ENCODE measurements at places on chromosomes 6 and 20.

DNA sequence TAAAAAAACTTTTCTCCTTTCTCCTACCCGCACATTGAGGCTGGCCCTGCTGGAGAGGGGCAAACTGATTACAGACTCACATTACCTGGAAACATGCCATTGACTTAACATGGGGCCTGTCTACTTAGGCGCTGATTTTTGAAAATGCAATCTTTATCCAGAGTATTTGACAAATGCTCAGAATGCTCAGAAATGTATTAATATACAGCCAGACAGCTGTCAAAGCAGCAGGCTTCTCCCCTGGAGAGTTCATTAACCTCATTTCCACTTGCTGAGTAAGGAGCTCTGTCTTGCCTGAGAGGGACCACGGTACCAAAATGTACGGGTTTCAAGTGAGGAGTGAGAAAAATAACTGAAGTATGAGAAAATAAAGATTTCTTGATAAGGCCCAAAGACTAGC is 95.7 kb downstream of the PAX1 start:
- DNase-seq = no peak

DNA sequence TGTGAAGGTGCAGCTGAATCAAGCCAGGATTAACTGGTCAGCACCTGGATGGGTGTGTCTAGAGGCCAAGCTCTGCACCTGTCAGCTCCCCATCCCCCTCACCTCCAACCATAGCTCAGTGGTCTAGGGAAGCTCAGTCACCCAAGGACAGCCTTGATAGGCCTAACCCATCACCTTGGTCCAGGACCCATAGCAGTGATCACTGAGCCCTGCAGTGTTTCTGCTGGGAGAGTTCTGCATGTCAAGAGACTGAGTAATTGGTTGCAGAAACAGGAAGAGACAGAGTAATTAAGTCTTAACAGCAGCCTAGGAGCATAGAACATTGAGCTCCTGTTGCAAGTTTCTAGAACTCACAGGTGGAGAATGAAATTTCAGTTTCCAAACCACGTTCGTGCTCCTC is 18.7 kb upstream of the RALGAPB start:
- DNase-seq = no peak

GRCh38 chr6:158684745-158685324 is 35.0 kb downstream of the SYTL3 start:
- DNase-seq = no peak

GRCh38 chr20:62388839-62389600 is 2.1 kb downstream of the RPS21 start:
- no peak for DNase-seq

DNA sequence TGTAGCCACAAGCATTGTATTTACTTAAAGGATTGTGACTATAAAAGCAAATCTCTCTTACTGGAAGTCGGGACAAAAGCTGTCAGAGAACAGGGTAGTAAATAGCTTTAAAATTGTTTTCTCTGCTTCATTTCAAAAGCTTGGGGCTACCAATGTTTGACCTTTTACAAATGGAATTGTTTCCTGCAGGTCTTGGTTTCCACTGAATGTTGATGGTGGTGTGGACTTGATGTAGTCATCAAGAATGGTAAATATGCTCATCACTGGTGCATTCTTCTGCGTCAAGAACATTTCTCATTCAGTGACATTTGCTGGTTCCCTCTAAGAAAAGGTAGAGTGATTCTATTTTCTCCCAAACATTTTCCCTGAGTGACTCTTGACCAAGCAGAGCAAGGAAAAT is 435.4 kb upstream of the KHDRBS2 start:
- no peak for DNase-seq

DNA sequence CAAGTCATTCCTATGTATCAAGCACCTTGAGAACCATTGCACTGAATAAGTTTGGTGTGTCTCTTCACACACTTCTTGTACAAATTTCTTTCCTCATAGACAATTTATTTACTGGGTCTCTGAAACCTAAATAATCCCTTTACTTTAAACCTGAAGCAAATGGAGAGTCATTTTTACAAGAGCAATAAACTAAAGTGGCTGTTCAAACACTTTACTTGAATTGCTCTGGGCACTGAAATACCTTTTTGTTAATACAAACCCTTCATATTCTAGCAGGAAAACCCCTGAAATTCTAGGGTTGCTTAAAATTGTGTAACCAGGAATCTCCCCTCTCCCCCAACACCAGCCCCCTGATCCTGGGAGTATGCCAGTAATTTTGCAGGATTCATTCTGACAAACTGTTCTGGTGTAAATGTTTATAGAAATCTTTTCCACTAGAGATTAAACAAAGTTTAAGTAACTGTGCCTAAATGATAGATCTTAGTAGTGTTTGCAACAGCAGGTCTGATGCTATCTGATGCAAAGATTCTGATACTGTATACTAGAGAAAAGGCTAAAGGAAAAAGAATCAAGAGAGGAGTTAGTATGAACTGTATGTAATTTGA is 13.4 kb downstream of the RSPO3 start:
- no peak for DNase-seq

- peak; percentile 50 for DNase-seq
Observed at GRCh38 chr20:25195014-25195961, at the start of gene ENTPD6. Gene ENTPD6, plus strand, starts transcription at chr20:25195712. Its CDS starts 10,825 bp downstream, at chr20:25206537.

GRCh38 chr6:19434065-19434464 is 403.1 kb upstream of the ID4 start:
- DNase-seq = no peak
